Stimulated activated CD8-positive, alpha-beta memory T cell treated with anti-CD3 and anti-CD28 coated beads, Interleukin-2, amount 100 ng/mL, for 1 hour (primary cell): ENCODE measurements at places on chromosomes 3 and 15.

DNA sequence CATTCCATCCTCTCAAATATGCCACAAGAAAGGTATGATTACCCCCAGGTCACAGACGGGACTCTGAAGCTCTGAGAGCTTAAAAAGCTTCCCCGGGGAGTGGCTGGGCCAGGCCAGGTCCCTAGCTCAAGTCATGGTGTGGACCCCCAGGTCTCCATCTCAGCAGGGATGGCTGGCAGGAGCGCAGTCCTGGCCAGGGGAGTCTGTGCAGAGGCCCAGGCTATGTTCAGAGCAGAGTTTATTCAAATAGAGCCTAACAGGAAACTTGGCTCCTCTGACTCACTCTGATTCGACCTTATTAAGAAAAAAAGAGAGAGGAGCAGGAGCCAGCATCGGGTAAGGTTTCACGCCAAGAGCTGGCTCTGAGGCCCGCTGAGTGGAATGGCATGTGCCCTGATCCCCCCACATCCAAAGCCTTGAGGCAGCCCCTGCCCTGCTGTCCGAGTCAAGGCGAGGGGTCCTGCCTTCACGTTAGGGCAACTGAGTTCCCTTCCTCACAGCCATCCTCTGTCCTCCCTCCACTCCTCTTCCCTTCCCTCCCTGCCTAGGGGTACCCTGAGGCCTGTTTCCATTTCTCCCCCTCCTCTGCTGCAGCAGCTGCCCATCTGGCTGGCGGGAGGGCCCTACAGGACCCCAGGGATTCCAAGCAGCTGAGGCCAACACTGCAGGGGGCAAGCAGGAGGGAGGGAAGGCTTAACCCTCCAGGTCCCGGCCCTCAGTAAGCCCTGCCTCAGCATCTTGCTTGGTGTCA is 1.9 kb upstream of the LOXL1 start:
- no peak for DNase-seq

- no peak for DNase-seq
Measured at GRCh38 chr15:85334241-85334640, 46.2 kb upstream of the AKAP13 start.

DNA sequence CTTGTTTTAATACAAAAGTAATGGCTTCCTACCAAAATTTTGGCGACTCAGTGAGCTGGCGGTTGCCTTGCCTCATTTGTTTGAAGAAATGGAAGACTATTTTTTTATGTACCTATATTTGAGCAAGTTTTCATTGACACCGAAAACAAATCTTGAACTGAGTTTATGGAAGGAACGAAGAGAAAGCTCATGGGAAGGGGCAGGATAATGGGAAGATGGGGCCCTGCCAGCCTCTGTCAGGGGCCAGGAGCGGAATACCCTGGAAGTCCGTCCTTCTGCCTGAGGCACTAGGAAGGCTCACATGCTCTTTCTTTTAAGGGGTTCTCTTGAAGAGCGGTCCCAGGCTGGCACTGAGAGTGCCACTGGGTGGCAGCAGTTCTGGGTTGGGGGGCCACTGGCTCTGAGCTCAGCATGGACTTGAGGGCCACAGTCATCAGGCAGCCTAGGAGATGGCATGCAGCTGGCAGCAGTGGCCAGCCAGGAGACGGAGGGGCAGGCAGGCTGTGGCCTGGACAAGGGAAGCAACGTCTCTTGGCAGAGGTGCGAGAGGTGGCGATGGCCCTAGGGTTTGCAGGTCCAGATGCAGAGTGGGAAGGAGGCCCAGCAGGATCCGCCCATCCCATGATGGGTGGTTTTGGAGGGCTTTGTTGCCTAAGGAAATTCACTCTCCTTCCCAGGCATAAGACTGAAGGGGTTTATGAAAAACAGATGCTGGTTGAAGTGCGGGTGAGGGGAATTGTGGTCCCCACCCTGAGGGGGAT is 41.6 kb downstream of the ISG20 start:
- no peak for DNase-seq

DNA sequence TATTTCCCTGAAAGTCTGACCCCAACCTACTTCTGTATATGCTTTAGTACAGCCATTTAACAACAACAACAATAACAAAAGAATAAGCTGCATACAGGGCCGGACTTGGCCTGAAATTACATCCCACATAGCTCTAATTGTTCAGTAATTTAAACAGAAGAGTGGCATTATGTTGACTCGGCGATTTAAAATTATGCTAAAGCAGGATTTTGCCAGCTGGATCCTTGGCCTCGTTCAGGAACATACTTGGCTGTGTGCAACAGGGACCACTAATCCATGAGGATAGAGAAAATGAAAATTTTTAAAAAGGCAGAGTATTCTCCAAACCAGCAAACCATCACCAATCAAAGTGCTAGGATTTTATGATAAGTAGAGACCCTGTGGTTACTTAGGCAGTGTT is 433.1 kb upstream of the RBMS3 start:
- DNase-seq: no peak

DNA sequence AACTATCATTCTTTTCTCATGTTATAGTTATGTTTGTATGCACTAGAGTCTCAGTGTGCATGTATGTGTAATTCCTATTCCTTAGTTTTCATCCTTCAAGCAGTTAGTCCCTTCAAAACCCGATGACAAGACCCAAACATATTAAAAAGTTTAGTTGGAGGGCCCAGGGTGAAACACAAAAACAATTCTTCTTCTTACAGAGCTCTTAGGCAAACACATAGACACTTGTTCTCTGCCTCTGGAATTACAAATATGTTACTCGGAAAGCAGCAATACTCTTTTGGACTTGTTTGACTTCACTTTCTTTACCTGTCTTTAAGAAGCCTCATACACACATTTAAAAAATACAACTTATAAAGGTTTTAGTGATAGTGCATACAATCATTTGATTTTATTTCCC is 763 bp upstream of the CNTN6 start:
- DNase-seq: no peak

DNA sequence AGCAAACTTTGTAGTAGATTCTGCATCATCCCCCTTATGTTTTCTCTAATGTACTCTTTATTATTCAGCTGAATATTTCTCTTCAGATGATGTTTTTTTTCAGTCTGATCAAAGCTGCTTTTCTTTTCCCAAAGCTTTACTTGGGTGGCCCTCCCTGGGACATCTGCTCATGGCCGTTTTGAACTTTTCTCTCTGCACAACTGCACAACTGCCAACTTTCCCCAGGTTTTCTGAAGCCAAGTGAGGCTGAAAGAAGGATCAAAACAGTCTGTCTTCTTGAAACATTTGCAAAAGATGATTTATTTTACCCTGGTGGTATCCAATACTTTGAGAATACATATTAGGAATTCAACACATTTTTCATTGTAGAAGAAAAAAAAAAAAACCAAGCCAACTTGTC is 43.0 kb downstream of the GASK1A start:
- no peak for DNase-seq

GRCh38 chr3:165196577-165197480 is 645 bp upstream of the SLITRK3 start:
- no peak for DNase-seq

DNA sequence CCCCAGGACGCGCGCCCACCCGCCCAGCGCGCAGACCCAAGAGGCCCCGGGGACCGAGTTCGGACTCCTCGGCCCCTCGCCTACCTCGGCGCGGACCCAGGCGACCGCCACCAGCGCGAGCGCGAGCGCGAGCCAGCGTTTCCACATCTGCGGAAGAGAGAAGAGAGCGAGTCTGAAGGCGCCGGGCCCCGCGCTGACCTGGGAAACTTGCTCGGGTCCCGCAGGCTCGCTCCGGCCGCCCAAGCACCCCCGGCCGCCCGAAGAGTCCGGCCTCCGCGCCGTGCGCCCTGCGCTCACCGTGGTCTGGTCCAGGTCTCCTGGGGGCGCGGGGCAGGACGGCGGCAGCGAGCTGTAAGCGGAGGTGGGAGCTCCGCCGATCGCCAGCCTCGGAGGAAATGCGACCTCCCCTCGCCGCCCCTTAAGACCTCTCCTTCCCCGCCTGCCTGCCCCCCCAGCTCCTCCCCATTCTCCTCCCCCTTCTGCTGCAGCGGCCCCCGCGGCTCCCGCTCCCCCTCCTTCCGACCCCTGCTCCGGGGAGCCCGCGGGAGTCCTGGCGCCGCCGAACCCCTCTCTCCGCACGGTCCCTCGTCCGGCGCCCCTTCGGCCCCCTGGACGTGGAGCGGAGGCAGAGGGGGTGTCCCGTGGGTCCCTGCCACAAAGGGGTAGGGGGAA is at the start of gene FSTL1:
FSTL1 (minus strand) TSS at position 393 of the 672 bp plus-strand sequence; CDS start at position 147, 246 bp downstream.
- DNase-seq: no peak

GRCh38 chr15:63851431-63851830 is 17.7 kb upstream of the HERC1 start:
- no peak for DNase-seq

DNA sequence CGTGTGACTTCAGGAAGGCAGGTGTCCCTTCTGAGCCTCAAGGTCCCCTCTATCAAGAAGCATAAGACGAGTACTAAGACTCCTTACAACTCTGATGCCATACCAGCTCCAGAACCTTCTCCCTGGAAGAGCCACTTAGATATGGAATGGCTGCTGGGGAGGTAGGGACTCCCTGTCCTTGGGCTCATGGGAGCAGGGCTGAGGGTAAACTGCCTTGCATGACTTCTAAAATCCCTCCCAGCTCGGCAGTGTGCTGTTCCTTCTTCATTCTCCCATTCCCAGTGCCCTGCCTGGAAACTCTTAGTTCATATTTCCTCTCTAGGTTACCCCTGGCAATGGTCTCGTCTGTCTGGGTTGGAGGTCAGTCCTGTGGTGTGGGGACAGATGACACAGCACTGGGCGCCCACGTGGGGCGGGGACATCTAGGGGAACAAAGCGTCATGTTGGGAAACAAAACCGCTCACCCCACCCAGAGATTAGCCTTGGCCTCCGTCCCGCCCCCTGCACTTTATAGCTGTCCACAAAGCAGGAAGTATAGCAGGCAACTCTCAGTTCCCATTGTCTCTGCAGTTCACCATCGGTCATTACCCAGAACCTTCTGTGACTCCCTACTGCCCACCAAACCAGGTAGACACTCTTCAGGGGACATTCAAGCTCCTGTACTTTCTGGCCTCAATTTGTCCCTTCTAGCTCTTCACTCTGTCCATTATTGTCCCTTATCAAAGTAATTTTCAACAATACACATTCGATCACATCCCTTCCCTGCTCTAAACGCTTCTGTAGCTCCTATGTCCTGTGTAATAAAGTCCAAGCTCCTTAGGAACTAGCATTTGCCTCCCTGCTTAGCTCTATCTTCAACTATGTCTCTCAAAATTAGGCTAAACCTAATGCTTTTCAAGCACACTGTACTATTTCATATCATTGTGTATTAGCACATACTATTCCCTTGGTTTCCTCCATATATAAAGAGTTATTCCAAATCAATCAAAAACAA is 73.8 kb downstream of the IQSEC1 start:
- DNase-seq: no peak

DNA sequence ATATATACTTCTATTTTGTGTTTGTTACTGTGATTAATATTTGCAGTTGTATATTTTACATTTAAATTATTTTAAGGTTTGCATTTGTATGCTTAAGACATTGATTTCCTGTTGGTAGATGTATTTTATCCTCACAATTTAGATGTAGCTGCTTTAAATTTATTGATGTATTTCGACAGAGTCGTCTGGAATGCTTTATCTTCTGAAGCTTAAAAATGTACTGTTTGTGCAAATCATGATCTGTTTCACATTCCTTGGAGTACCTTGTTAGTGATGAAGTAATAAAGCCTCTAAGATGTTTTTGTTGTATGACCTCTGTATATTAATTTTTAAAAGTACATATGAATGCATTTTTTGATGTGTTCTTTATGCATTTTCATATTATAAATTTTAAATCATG is 1.9 kb downstream of the CHD2 start:
- no peak for DNase-seq

GRCh38 chr3:187968883-187969580 is 184.9 kb upstream of the LPP start:
- DNase-seq: no peak

GRCh38 chr15:95175914-95176658 is 944.7 kb downstream of the MCTP2 start:
- no peak for DNase-seq

GRCh38 chr3:183555541-183556081 is at the start of gene KLHL6:
KLHL6 (minus strand) TSS chr3:183555706; CDS start chr3:183555653, 53 bp downstream.
- DNase-seq: peak; percentile 53

- no peak for DNase-seq
Measured at GRCh38 chr15:34799149-34800101, 4.1 kb upstream of the ACTC1 start.

DNA sequence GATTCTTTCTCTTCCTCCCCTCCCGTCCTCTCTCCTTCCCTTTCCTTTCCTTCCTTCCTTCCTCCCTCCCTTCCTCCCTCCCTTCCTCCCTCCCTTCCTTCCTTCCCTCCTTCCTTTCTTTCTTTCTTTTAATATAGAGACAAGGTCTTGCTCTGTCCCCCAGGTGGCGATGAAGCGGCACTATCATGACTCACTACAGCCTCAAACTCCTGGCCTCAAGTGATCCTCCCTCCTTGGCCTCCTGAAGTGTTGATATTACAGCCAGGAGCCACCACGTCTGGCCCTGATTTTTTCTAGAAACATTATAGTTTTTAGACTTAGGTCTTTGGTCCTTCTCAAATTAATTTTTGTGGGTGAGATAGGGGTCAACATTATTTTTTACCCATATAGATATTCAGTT is 15.5 kb downstream of the GRM2 start:
- DNase-seq: no peak

GRCh38 chr3:52865994-52866393 is 31.2 kb upstream of the MUSTN1 start:
- no peak for DNase-seq

DNA sequence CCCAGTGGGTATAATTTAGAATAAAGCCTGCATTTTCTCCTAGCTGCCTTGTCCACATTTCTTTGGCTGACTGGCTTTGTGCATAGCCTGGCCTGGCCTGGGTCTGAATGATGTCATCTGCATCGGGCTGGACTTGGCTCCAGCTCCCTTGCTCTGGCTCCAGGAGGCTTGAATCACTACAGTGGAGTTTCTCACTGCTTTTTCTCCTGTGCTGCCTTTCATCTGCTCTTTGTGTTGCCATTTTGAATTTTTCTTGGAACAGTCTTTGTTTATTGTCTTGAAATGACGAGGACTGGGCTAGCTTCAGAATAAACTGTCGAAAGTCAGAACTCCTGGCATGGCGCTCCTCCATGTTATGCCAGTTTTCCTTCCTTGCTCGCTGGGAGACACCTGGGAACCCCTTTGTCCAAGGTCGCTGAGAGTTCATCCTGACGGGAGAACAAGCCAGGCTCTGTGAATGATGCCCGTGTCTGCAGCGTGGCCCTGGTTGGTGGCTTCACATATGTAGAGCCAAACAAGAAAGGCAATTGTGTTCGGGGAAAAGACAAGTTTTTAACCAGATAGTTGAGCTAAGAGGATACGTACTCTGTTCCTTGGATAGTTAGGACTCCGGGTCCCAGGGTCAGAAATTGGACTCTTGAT is 258.9 kb downstream of the PDZRN3 start:
- DNase-seq: no peak

GRCh38 chr3:108406661-108407206 is 103.7 kb downstream of the MYH15 start:
- DNase-seq: no peak
